ENCODE measurements at places on chromosomes 7 and 10.
A peak's percentile ranks its signal among the peaks of the same experiment; 100 is the strongest.

DNA sequence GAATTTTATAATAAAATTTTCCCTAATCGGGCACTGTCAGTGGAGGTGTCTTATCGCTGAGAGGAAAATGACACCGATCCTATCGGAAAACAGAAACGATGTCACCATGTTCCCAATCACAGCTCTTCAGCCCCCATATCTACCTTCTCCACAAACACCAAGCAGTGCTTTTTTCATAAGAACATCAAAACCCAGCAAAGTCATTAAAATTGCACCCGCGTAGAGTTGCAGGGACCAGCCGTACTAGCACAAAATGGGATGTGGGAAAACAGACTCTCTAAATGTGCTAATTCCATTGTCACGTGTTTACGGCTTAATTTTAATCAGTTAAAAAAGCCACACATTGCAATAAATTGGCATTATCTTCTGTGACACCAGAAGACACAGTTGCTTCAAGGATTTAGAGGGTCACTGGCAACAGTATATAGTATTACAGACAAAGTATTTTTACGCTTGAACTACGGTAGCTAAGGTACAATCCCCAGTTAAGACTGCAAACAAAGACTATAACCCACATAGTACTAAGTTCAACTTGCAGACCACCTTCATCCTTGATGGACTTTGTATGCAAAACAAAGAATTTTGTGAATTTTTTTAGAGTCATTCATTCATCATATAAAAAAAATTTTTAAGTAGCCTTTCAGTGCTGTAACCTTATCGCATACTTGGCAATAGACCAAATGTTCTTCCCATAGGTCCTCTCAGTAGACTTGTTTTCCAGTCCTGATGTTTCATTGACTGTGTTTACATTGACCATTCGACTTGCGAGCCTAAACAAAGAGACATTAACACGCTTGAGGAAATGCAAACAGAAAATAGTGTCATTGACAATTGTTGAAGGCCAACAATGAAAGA lies 116.0 kb downstream of the VTI1A start:
- DNase-seq = no peak

DNA sequence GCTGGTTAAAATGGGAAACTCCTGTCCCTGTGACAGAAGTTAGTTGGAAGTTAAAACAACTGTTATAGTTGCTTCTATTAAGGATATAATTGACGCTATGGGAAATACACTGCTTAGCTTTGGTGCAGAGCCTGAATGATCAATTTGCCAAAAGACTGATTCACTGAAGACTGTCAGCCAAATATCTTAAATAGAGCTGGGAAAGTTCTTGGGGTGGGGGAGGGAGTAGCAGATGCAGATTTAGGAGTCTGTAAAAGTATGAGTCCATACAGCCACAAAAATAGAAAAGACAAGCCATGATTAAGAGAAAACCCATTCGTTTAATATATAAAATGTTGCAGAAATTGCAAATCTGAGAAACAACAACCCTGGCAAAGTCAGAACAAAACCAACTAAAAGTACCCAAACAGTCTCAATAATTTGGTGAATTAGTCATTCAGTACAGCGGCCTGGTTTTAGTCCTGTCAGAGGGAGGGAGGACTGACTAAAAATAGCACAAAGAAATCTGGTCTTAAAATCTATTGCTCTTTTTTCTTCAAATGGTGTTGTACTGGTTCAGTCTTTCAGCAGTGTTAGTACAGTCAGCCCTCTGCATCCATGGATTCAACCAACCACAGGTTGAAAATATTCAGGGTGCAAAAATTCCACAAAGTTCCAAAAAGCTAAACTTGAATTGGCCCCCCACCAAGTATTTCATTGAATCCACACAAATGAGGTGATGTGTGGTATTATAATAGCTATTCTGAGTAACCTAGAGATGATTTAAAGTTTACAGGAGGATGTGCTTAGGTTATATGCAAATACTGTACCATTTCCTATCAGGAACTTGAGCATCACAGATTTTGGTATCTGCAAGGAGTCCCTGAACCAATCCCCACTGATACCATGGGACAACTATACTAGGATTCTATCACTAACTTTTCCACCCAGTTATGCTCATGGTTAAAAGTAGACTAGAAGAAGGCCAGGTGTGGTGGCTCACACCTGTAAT lies 30.0 kb downstream of the STK17A start:
- DNase-seq = peak; percentile 39

DNA sequence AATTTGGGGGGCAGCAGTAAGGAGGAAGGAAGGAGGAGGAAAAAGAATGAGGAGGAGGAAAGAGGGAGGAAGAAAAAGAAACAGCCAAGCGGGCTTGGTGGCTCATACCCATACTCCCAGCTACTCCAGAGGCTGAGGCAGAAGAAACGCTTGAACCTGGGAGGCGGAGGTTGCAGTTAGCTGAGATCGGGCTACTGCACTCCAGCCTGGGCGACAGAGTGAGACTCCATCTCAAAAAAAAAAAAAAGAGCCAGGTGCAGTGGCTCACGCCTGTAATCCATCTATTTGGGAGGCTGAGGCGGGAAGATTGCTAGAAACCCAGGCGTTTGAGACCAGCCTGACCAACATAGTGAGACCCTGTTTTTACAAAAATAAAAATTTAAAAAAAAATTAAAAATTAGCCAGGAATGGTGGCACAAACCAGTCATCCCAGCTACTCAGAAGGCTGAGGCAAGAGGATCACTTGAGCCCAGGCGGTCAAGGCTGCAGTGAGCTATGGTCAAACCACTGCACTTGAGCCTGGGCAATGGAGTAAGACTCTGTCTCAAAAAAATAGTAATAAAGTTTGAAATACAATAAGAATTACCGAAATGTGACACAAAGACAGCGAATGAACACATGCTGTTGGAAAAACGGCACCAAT lies 14.1 kb upstream of the CRCP start:
- DNase-seq = no peak

- no peak for DNase-seq
Observed at GRCh38 chr7:81983406-81983805, 213.6 kb upstream of the HGF start.

GRCh38 chr7:3762146-3762831 lies 461.2 kb downstream of the SDK1 start:
- DNase-seq = no peak

DNA sequence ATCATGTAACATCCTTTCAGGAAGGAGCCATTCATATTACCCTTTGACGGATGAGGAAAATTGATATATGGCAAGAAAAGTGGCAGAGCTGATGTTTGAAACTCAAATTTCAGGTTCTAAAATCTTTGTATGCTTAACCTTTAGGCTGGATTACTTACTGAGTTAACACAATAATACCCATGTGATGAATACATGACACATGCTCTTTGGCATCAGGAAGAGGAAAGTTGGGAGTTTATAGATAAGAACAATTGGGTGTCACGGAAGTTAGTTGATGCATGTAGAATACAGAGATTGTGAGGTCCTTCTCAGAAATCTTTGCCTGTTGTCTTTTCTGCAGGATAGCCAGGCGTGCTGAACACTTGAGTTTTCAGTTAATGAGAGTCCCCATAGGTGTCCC lies 572.1 kb upstream of the POM121L12 start:
- no peak for DNase-seq

- peak; percentile 98 for DNase-seq
Observed at GRCh38 chr7:130292682-130293257, at the start of gene CPA4. CPA4 (plus strand) TSS chr7:130293161; CDS start chr7:130293181, 20 bp downstream.

GRCh38 chr10:131187926-131188325 lies 123.6 kb downstream of the TCERG1L start:
- DNase-seq = no peak

DNA sequence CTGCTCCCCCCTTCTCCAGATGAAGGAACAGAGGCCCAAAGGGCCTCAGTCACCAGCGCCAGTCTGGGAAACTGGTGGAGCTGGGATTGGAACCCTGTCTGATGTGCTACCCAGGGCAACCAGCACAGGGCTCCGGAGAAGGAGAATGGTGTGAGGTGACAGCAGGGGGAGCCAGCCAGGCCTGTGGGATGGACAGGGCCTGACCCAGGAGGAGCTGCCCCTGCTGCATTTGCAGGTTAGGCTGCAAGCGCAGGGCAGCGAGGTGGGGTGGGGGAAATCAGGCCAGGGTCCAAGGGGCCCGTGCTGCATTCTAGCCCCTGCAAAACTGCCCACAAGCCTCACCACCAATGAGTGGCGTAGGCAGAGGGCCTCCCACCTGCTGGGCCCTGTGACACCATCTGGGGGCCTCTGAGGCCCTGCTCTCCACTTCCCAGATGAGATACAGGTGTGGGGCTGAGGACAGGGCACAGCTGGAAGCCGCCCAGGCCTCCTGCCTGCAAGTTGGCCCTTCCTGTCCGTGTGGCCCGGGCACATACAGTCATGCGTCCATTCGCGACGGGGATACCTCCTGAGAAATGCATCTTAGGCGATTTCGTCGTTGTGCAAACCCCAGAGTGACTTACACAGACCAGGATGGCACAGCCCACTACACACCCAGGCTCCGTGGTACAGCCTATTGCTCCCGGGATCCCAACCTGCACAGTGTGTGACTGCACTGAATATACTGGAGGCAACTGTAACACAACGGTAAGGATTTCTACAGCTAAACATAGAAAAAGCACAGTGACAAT lies 45.3 kb downstream of the RASGEF1A start:
- DNase-seq = no peak

DNA sequence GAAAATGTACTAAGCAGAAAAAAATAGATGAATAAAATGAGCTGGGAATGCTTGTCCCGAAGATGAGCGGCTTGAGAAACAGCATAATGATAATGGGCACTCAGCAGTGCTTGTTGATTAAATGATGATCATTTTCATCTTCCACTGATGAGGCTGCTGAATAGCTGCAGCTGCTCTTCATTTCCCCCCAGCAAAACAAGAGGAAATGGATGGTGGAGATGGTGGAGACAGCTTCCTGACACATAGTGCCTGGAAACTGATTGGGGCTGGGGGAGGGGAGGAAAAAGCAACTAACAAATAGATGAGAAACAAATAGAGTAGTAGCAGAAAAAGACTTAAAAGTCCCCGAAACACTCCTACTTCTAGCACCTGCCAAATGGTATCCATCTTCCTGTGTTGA lies 41.4 kb downstream of the MRC1 start:
- no peak for DNase-seq

GRCh38 chr7:39507866-39508551 lies 58.2 kb upstream of the YAE1 start:
- DNase-seq = no peak

GRCh38 chr7:80819503-80819902 lies 99.3 kb downstream of the SEMA3C start:
- no peak for DNase-seq

GRCh38 chr10:86958901-86959736 lies 720 bp downstream of the SNCG start:
- DNase-seq = peak; percentile 81

DNA sequence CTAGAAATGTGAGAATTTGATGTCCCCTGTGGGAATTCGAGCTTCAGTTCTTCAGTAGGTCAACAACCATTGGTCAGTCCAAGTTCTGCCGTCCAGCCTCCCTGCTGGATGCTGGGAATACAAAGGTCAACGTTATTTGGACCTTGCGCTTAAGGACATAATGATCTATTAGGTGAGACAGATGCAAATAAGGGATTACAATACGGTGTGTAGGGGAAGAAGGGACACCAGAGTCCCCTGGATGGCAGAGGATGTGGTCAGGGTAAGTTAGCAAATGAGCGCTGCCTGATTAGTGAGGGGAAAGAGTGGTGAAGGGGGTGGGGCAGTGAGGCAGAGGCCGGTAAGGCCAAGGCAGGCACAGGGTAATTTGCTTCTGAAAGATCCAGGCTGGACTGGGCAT lies 16.2 kb downstream of the CCNY start:
- DNase-seq = no peak

GRCh38 chr7:28853150-28853549 lies 105.0 kb downstream of the TRIL start:
- DNase-seq = no peak

- DNase-seq = no peak
Observed at GRCh38 chr10:64283621-64284020, 762.4 kb downstream of the REEP3 start.

DNA sequence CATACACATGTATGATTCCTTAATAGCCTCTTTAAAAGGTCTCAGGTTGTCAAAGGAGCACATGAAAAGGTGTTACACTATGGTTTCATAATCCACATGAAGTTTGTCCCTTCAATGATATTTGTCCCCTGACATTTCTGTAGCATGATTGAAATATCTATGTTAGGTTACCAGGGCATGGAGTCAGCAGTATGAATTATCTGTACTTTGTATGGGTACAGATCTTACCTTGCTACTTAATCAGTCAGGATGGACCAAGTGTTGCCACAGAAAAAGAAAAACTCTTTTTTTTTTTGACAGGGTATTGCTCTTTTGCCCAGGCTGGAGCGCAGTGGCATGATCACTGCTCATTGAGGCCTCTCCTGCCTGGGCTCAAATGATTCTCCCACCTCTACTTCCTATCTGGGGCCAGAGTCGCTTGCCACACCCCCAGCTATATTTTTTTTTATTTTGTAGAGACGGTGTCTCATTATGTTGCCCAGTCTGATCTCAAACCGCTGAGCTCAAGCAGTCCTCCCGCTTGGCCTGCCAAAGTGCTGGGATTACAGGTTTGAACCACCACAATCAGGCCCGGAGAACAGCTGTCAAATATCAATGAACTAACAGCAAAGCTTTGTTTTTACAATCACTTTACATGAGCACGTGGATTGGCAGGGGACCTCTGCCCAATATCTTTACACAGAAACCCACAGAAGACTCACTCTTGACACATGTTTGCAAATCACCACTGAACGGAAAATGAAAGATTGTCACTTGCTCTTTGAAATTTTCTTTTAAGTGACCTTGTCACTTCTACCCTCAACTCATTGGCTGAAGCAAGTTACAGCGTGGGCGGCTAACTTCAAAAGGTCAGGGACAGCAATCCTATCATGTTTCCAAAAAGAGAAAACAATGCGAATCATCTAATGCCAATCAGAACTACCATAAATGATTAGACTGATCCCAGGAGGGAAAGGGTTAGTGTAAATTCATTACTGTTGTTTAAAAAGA lies 140.2 kb downstream of the PRKG1 start:
- no peak for DNase-seq

- DNase-seq = no peak
Observed at GRCh38 chr7:68733219-68734153, 864.8 kb upstream of the AUTS2 start.

DNA sequence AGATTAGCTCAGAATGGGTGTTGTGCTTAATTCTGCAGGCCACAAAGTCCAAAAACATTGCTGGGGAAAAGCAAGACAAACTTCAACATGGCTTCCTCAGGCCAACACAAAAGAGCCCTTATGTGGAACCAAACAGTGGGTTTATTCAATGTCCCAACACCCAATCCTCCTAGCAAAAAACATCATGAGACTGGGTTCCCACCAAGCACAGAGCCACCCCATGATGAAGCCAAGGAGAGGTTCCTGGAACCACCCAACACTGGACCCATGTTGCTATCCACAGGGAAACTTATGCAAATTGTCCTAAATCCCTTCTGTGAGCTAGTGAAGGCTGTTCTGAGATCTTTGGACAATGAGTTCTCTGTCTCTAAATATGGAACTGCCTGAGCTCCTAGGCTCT lies 24.0 kb downstream of the SLC25A13 start:
- DNase-seq = no peak

- no peak for DNase-seq
Observed at GRCh38 chr10:56547163-56547562, 186.1 kb upstream of the ZWINT start.

- DNase-seq = no peak
Observed at GRCh38 chr7:57344957-57345356, 105.0 kb upstream of the ZNF716 start.

Data from EL (cell line).